ENCODE measurements at places on chromosomes 2 and 18. TPM values are rescaled to one million over a fixed set of nuclear protein-coding genes. Genes with fewer than 3 reads are reported as not detected.

GRCh38 chr2:42297322-42297936 is 63.6 kb downstream of the COX7A2L start:
- DNase-seq, result no peak

DNA sequence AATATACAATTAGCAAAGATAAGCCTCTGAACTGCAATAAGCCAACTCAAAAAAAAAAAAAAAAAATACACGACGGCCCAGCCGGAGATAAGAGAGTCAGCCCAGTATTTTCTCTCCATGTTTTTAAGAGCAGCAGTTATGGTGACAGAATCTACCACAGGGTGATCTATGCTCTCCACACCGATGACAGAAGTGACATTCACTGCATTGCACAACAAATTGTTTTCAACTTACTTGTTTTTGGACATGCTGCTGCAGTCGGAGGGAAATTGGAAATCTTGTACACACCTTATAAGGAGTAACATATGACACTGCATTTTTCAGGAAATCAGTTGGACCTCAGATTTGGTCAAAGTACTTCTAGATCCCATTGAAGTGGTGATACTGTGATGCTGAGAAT is 23.3 kb upstream of the APOB start:
- DNase-seq, result no peak

DNA sequence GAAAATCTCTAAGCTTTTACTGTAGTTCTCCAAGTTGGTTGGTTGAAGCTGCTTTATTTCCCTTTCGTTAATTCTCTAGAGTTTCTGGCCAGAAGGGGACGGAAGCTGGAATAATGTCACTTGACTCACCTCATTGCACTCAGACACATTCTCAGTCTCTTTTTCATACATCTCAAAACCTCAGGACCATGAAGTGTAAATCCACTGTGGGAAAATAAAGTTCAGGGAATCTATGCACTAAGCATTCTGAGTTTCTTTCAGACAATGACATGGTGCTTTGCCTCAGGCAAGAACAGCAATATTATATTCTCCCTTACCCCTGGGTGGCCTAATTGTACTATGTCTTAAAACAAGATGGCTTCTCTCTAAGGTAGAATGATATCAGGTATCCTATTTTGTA is 167.8 kb downstream of the PRPF40A start:
- no peak for DNase-seq

Gene ANKRD30B
- 0.14 TPM for polyA plus RNA-seq

Gene SAG
- 0.10 TPM for polyA plus RNA-seq

DNA sequence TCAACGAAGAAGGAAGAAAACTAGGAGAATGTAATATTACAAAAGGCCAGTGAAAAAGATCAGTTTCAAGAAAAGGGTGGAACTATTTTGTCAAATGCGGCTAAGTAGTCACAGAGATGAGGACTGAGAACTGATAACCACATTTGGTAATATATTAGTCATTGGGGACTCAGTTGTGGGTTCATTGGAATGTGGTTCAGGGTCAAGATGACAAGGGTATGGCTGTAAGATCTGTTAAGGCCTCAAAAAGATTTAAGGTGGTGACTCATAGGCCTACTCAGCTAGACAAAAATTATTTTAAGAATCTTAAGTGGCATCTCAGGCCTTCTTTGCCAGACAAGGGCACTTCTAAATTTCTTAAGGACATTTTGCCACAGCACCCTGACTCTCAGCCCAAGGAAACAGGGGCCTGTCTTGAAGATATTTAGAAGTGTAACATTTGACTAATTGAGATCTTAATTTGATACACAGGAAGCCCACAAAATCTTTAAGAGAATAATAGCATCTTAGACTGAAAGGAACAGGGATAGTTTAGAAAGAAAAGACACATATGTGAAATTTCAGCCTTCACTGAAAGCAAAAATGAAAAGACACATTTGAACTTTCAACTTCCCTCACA is 81.3 kb downstream of the STRADB start:
- DNase-seq, result no peak

Gene LDAH
- 38.8 TPM for polyA plus RNA-seq

DNA sequence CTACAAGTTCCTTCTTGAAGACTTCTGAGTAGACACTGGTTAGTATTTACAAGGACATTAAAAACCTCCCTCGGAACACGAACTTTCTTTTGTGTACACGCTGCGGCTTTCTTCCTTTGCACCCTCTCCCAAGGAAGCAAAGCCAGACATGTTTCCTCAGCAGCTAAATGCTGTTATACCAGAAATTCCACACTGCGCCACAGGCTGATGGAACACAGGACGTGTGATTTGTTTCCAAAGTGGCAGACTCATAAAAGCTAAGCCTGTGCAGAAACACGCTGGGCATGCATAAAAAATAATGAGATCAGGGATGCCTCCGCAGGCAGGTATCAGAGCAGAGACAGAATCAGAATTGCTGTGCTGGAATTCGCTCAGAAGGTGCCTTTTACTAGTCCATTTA is 73.0 kb upstream of the RGPD5 start:
- no peak for DNase-seq

DNA sequence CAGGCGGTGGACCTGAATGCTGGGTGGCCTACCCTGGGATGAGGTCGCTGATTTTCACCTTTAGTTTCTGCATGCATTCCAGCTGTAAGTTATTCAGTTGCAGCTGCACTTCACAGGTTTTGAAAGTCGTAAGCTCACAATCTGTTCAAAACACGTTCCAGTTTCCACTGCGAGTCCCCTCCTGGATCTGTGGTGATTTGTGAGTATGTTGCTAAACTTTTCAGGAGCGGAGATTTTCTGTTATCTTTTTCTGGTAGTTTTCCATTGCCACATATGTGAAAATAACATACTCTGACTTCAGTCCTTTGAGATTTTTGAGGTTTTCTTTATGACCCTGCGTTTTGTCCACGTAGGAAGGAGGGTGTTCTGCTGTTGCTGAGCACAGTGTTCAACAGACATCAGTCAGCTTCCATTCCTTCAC is 102.1 kb downstream of the SNTG2 start:
- no peak for DNase-seq

DNA sequence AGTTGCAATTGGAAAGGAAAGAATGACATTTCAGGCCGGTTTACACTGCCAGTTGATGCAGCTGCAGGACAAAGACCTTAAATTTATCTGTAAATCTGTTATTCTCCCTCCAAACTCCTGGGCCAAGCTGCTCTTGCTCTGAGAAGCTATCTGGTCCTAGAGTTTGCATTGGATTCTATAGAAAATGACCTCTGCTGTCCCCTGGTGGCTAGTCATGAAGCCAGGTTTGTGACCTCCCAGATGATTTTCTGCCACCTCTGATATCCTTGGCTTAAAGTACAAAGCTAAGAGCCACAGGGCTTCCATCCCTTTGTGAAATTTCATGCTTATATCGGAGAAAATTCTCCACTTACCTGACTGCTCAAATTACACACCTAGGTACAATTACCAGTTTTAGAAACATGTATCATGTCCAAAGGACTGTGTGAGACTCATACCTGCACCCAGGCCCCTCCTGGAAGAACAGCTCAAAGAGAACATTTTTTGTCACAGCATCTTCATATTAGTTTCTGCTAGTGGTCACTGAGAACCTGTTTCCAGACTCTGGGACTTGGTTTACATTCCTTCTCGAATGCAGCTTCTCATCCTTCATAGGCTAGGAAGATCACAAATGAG is 28.9 kb upstream of the IER3IP1 start:
- no peak for DNase-seq

DNA sequence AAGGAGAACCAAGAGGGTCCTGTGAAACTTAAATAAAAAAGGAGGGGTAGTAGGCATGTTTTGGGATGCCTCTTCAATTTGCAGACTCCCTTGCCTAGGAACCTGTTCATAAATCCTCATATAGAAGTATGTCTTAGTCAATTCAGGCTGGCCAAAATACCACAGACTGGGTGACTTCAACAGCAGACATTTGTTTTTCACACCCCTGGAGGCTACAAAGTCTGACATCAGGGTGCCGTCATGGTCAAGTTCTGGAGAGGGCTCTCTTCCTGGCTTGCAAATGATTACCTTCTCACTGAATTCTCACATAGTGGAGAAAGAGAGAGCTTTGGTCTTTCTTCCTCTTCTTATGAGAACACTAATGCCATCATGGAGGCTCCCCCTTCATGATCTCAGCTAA is 4.1 kb upstream of the TCF4 start:
- no peak for DNase-seq

DNA sequence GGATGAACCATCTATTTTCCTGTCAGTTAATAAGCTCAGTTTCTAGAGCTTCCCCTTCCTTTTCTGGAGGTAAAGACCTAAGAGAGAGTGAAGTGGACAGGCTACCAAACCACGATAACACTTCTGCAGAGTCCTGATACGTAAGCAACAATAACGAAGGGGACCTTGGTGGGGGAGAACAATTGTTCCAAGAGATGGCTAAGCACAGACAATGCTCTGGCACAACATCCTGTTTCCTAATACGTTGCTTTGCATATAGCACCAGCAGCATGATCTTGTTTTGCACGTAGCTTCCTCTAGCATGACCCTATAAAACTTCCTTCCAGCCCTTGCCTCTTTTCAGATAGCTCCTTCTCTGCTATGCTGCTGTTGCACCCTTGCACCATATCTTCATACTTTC is 247.3 kb downstream of the RAD51AP2 start:
- no peak for DNase-seq
